ENCODE measurements at places on chromosomes 1 and 21. TPM values are rescaled to one million over a fixed set of nuclear protein-coding genes. Genes with fewer than 3 reads are reported as not detected.

DNA sequence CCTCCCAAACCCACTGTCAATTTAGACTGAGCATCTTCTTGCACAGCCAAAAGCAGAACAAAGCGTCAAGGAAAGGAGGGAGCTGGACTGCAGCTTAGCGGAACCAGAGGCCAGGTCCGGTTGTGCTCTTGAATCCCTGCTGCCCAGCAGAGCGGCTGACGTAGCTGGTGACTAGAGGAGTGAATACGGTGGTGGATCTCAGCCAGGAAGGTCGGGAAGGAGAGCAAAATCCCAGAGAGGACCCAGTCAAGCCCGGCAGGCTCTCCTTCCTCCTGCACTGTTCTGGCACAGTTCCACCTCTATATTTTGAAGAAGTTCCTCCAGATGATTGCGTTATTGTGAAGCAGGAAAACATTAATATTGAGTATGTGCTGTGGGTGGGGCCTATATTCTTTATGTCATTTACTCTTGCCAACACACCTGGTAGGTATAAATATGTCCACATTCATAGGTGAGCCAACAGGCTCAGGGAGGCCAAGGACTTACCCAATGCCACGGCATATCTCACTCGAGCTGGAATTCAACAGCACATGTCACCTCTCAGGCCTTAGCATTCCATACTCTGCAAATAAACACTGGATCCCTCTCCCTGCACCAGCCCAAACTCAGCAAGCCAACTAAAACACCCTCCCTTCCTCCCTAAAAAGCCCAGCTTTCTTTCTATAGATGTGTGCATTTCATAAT, 23.6 kb upstream of the ABCB10 start:
- DNase-seq, result no peak

The GPR37L1 gene
- total RNA-seq, result not detected

- DNase-seq, result no peak
These were observed 117.8 kb downstream of the HHAT start for GRCh38 chr1:210446479-210446878.

GRCh38 chr1:189431447-189431846, 1046.2 kb downstream of the BRINP3 start:
- no peak for DNase-seq

- no peak for DNase-seq
These were observed 3.5 kb downstream of the NRIP1 start for GRCh38 chr21:15061279-15061678.

The OR2M3 gene
- not detected for total RNA-seq

The CFHR2 gene
- total RNA-seq, result not detected

- no peak for DNase-seq
These were observed 1.1 kb downstream of the ERO1B start for GRCh38 chr1:236280438-236281197.

GRCh38 chr1:6519935-6520671, 28.6 kb upstream of the PLEKHG5 start:
- peak; percentile 53 for DNase-seq

The GNAT2 gene
- not detected for total RNA-seq

The DOCK7 gene
- 99.1 TPM for total RNA-seq

GRCh38 chr1:203100516-203100869, 14.7 kb upstream of the MYOG start:
- no peak for DNase-seq

GRCh38 chr1:200245473-200245872, 164.4 kb downstream of the ZNF281 start:
- no peak for DNase-seq

The RXFP4 gene
- total RNA-seq, result not detected

- no peak for DNase-seq
These were observed 44.9 kb upstream of the COL6A2 start for GRCh38 chr21:46052703-46053651.

DNA sequence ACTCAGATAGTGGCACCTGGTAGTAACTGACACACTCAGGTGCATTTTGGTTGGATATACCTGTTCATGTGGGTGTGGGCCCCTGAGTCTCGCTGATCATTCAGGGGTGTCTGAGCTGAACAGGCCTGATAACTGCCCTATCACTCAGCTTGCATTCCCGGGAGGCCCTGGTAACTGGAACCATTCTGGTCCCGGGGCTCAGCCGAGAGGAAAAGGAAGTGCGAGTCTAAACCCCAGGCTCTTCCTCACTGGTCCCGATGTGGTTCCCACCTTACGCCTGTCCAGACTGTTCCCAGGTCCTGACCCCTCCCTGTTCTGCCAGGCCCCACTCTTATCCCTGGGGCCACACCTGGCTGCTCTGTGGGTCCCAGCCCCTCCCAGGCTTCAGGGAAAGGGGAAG, 11.7 kb upstream of the CDK18 start:
- DNase-seq, result no peak

- DNase-seq, result no peak
These were observed 4.2 kb downstream of the NPR1 start for GRCh38 chr1:153682730-153683129.

DNA sequence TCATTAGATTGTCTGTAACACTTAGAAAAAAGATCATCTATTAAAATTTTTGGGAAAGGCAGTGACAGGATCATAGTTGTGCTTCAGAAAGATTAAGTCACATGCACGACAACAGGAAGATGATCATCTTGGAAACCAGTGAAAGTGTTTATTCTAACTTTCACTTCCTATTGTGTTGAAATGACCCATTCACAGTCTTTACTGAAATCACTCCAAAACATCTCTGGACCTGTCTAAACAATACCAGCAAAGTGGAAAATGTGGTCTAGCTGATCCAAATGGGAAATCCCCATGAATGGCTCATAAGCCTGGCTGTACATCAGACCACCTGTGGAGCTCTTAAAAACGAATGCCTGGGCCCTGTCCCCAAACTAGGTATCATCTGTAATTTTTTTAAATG, 111.1 kb upstream of the ETV3 start:
- no peak for DNase-seq

DNA sequence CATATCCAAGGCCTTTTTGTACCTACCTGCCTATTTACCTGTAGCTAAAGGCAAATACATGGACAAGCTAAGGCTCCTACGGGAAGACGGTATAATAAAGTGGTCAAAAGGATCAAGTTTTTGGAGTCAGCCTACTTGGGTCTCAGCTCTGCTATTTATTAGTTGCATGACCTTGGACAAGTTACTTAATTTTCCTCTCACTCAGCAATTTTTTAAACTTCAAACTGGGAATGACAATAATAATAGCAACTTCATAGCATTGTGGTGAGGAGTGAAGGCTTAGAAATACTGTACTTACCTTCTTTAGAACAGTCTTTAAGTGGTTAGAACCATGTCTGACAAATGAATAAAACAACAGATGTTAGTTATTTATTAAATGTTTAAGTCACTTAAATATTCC, 60.2 kb upstream of the SLC35F3 start:
- DNase-seq, result no peak

The TARS2 gene
- 14.8 TPM for total RNA-seq

- DNase-seq, result no peak
These were observed 92.3 kb upstream of the TARDBP start for GRCh38 chr1:10920063-10920626.

DNA sequence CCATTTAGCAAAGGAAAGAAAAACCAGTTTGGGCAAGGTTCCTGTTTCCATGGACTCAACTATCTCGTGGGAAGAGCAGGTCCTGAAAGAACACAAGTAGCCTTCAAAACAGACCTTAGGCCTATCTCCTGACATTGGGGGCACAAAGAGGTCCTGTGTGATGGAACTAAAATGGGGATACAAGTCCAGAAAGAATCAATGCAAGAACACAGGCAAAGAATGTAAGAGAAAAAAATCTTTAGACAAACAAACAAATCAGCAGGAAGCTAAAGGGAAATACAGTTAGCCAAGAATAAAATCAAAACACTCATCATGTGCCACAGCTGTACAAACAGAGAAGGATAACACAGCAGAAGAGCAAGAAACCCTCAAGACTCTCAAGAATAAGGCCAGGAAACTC, 28.2 kb downstream of the SLC30A10 start:
- no peak for DNase-seq

GRCh38 chr1:8825985-8826481, 8.6 kb upstream of the RERE start:
- DNase-seq, result peak; percentile 28

DNA sequence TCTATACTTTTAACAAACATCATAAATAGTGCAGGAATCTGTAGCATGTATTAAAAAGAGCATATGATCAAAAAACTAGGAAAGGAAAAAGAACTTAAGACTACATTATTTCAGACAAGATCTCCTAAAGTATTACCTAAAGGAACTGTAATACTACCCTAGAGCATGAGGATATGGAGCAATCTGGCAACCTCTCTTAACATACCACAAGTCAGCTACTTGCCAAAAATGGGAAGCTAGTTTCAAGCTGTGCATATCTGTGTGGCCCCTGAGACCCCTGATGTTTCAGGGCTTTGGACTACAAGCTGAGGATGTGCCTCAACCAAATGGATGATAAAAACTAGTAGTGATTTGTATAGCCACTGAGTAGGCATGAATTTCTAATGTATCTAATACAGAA, 525.6 kb downstream of the PTBP2 start:
- no peak for DNase-seq

The HJV gene
- total RNA-seq, result 29.5 TPM

DNA sequence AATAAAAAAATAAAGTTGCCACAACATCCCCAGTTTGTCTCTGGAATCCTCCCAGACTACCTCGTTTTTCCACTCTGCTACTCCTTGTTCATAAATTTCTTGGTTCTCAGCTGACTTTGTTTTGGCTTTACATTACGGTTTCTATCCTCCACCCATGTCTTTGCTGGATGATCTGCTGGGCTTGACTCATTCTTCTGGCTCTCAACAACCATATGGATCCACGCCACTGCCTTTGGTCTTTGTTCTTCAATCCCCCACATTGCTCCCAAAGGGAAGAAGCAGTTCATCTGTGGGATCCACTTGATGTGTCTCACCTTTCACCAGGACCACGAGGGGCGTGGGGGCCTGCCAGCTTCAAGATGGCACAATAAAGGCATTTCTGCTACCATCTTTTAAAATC, 67.1 kb upstream of the NBL1 start:
- DNase-seq, result peak; percentile 87

DNA sequence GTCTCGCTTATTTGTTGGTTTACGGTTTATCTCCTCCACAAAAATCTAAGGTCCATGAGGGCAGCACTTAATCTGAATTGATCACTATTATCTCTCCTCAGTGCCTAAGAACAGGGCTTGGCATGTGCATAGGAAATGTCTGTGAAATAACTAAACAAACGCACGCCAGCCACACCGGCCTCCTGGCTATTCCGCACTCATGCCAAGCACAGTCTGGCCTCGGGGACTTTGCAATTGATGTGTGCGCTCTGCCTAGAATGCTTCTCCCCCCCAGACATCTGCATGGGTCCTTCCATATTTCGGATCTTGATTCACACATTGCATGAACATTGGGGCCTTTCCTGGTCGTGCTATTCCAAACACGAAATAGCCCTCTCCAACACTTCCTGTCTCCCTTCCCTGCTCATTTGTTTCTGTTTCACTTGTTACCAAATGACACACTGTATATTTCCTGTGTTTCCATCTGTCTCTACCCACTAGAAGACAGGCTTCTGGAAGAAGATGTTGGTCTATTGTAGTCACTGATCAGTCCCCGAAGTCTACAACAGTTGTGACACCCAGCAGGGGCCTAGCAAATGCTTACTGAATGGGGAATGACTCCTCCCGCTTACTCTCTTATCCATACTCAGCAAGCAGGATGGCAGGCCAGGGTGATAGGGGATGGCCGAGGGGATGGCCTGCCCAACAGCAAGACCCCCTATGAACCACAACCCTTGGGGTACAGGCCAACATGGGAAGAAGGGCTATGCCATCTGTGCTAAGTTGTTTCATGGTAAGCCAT, 93.9 kb downstream of the GLIS1 start:
- peak; percentile 21 for DNase-seq

- peak; percentile 68 for DNase-seq
These were observed 64.0 kb downstream of the ITPKB start for GRCh38 chr1:226674892-226675714.

GRCh38 chr1:6489383-6489765, 2.1 kb downstream of the PLEKHG5 start:
- no peak for DNase-seq

The TMED5 gene
- 38.8 TPM for total RNA-seq

- no peak for DNase-seq
These were observed 2.5 kb downstream of the PPT1 start for GRCh38 chr1:40094466-40095110.

The ILDR2 gene
- total RNA-seq, result 0.30 TPM

DNA sequence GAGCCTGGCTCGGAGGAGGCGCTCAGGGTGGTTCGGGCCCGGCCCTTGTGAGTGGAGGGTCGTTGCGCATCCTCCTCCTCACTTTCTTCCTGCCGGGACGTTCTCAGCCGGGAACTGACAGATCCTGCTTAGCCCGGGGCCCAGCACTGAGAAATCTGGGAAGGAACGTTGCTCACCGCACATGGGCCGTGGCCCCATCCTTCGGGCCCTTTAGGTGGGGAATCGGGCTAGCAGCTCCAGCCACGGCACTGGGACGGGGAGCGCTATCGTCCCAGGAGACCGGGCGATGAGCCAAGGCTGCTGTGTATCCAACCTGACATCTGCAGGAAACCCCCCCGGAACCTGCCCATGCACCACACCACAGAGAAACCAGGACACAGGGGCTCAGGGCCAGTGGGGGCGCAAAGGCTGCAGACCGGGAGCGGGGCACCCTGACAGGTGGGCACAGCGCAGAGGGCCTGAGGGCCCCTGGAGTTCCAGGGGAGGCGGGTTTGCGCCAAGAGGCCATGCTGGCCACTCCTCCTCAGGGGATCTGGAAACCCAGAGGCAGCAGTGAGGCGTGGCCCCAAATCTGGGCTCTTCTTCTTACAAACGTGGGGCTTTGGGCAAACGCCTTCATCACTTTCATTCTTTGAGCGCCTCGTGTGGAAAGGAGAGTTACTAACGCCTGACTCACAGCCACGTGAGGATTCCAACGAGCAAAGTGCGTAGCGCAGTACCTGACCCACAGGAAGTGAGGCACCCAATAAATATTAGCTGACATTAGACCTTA, at the start of gene SH2D5:
SH2D5 (minus strand) TSS at position 116 of the 772 bp plus-strand sequence. CDS start 4,659 bp downstream, outside the sequence.
- DNase-seq, result peak; percentile 43

The NR1I3 gene
- total RNA-seq, result not detected

- no peak for DNase-seq
These were observed 264.9 kb downstream of the DYRK1A start for GRCh38 chr21:37631319-37632117.

The CRB1 gene
- 0.39 TPM for total RNA-seq

DNA sequence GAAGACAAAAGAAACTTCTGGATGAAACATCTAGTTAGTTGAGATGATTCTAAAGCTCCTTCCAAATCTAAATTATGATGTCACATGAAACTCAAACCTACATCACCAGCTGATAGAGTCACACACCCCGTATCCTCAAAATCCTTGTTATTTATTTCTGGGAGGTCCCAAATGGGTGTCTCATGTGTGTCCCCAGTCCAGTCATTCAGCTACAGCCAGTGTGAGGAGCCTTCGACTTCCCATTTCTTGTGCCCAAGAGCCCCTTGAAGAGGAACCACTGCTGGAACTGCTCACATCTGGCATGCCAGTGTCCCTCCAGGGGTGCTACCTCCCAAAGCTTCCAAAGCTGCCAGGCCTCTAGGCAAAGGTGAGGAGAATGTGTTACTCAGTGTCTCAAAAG, 32.5 kb upstream of the KCNA3 start:
- DNase-seq, result no peak

DNA sequence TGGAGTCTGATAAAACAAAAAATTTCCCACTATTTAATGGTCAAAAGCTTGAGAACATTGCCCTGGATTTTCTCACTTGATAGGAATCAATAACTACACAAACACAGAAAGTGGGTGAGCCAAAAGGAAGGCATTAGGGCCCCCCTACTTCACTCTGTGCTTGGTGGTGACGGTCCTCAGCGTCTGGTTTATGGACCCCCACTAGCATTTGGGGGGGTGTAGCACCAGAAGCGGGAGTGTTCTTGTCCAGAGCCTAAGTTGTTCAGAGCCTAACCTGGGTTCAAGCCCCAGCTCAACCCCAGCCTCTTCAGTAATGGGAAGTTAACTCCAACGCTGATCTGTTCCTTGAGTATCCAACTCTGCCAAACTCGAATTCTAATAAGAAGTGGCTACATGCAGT, 33.1 kb downstream of the STPG1 start:
- no peak for DNase-seq

Data from skin of body (tissue), 3 donors.